ENCODE measurements at places on chromosomes 7 and 10.

GRCh38 chr7:1473864-1474512 is 14.7 kb upstream of the MICALL2 start:
- peak; percentile 77 for DNase-seq

DNA sequence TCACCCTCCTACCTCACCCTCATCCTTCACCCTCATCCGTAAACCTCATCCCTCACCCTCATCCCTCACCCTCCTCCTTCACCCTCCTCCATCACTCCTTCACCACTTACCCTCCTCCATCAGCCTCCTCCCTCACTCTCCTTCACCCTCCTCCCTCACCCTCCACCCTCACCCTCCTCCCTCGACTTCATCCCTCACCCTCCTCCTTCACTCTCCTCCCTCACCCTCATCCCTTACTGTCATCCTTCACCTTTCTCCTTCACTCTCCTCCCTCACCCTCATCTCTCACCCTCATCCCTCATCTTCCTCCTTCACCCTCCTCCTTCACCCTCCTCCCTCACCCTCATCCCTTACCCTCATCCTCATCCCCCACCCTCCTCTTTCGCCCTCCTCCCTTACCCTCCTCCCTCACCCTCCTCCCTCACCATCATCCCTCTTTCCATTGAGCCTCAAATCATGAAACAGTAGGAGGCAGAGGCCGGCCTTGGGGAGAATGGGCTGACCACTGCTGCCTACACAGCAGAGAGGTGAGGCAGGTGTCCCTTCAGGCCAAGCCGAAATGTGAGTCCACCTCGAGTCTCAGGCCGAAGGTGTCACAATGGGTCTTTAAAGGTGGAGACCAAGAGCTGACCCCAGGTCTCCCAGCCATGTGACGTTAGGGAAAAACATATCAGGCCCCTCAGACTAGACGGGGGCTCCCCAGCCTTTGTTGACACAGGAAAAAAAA is 53.0 kb downstream of the PDGFA start:
- DNase-seq = no peak

- DNase-seq = no peak
Observed at GRCh38 chr7:155944901-155945300, 132.6 kb upstream of the SHH start.

- no peak for DNase-seq
Observed at GRCh38 chr7:67597161-67597560, 600.5 kb downstream of the TYW1 start.

GRCh38 chr7:24669971-24670591 is 87.2 kb downstream of the GSDME start:
- no peak for DNase-seq

DNA sequence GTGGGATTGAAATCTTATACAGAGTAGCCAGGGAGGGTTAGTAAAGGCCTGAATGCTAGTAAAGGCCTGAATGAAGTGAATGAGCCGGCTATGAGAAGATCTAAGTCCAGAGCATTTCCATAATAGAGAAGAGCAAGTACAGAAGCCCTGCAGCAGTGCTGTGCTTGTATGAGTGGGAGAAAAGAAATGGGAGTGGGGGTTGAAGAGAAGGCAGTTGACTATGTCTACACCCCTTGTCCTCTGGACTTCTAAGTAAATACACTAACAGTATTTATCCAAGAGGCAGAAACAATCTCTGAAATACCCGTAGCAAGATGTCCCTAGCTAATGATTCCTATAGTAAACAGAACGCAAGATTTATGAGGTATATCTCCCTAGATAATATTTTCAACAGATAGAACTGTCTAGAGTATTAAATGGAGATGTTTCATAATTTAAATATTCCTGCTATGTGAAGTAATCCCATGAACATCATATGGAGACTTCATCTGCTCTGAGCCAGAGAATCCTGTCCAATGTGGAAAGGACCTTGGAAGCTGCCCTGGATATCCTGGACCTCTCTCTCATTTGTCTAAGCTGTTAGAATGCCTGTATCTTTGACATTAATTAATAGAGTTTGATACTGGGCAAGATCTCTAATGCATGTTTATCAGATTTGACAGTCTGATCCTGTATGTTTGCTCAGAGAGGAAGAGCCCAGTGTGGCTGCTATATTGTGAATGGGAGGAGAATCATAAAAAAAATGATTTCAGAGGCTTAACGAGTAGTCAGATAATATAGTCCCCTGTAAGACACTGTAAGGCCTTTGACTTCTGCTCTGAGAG is 171.6 kb downstream of the LRRN3 start:
- no peak for DNase-seq

DNA sequence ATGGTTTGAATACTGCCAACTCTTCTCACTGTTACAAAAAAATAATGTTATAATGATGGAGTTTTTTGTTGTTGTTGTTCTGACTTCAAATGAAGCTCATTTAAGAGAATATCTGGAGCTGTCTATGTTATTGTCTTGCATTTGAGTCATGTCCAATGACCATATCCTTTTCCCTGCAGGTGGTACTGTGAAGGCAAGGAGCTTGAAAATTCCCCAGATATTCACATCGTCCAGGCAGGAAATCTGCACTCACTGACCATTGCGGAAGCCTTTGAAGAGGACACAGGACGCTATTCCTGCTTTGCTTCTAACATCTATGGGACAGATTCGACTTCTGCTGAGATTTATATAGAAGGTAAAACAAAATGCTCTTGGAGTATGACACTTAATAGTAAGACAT is 33.5 kb downstream of the MYPN start:
- DNase-seq = no peak

GRCh38 chr10:27720529-27720928 is 25.1 kb downstream of the MKX start:
- no peak for DNase-seq

DNA sequence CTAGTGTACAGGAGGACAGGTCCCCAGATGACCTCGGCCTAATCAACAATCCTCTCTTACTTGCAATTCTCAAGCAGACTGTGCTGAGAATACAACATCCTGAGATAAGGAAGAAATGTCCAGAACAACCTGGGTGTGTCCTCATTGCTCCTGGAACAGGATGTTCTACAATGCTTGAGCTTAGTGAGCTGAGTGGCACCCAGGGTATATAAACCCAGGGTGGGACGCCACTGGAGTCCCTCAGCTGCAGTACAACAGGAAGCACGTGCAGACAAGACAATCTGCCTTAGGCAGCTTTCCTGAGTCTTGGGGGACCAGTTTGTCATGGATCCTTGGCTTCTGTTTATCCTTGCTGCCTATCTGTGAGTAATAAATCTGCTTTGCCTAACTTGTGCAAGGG is 27.7 kb upstream of the SLC25A13 start:
- no peak for DNase-seq

DNA sequence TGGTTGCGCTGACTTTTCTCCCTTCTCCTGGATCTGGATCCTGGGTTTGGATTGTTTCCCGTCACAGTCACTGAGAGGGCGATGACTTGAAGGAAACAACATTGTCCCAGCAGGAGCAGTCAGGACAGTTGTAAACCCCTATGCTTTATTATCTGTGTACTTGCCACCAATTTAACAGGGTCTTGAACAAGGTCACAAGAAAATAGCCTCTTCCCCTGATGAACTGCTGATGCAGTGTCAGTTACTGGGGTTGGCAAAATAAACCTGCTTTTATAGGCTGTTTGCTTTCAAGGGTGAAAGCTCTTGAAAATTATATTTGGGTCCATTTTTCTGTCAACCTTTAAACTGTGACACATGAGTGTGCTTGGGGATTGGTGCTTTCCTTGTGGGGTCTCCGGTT is 238.9 kb downstream of the ACTR3B start:
- no peak for DNase-seq

DNA sequence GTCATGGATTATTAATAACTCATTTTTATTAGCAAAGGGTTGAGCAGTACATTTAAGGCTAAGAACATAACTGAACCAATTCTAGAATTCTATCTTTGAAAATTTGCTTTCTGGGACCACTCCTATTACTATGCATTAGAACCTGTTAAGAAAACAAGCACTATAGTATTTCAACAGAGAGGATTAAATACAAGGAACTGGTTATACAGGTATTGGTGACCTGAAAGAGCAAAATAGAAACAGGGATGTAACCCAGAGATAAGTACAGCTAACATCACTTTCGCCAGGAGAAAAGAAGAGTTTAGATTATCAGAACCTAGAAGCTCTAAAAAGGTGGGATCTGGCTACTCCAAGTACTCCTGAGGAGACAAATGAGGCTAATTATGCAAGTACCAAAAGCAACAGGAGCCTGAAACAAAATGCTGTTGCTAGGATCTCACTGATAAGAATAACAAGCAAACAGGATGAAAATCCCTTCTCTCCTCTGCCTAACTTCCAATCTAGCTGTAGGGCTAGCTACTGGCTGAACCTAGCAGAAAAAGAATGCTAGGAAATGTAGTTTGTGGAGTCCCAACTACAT is 32.1 kb upstream of the ELAPOR2 start:
- no peak for DNase-seq

DNA sequence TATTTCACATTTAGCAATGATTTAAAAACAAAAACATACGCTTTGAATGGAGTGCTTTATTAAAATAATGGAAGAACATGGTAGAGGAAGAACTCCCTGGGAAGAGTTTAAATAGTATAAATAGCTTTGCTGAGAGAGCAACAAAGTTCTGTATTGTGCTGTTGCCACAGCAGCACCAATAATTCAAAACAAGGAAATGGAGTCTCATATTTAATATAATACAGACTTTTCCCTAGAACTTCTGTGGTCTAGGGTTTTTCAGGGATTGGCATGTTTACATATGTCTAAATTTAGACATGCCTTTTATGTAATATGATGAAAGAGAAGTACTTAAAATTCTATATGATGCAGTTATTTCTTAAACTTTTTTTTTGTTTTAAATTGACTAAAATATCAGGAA is 217.2 kb upstream of the HDAC9 start:
- no peak for DNase-seq

DNA sequence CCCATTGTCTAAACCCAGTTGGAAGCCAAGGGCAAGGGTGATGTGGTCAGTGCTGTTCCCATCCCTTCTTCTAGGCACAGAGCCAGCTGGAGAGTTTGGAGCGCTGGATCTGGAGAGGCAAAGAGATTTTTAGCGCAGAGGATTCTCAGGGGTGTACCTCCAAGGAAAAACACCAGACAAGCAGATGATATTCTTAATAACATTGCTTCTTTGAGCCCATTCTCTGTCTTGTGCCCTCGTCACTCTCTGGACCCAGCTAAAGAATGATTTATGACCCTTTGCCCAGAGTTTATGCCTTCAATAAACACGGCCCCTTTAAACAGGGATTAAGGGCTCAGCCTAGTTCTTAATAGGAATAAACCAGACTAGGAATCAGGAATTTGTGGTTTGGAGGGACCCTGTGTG is 4.7 kb upstream of the HIP1 start:
- no peak for DNase-seq

DNA sequence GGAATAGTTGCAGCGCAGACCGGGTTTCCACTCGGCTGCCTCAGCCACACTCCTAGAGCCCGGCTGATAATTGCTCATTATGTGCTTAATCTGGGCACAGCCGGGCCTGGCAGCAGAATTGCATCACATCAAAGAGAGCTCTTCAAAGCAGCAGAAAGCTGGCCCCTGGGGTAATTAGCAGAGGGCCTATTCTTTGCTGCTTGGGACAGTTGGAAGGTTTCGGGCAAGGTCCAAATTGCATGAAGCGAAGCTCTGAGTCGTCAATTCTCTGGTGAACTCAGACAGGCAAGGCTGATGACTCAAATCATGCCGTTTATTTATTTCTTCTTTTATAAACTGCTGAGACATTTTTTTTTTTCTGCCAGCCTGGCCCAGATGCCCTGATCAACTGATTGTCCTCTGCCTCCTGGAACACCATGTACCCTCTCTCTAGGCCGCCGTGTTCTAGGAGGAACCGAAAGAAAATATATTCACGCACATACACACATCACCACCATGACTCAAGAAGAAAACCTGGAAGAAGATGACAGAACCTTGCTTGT is 242.2 kb downstream of the RAB11FIP2 start:
- no peak for DNase-seq

DNA sequence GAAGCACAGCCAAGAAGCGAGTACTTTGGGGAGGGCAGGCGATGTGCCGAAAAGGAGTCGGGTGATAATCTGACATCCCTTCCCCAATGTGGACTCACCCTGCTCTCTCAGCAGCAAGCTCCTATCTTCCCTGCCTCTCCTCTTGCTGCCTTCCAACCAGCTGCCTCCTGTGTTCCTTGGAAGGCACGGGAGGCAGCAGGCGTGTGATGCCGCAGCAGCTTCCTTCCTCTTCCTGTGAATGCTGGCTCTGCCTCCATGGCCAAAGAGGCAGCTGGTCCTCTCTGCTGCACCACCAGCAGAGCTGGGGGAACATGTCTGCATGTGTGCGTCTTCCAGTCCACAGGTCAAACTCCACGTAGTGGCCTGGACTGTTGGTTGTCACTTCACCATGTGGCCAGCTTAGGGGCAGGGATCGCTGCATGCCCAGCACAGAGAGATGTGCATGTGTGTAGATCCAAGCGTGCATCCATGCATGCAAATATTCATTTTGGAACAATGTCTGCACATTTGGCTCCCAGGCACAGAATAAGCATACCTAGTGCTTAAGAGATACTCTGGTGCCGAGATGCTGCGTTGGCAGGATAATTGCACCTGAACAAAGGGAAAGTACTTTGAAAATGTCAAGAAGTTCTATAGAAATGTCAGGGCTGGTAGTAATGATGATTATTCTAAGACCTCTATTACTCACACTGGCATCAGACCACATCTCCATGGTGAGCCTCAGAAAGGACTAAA is 499.8 kb downstream of the PLXNA4 start:
- DNase-seq = no peak

GRCh38 chr10:14653271-14654161 is 121.2 kb downstream of the FAM107B start:
- DNase-seq = no peak

GRCh38 chr7:17302575-17303142 is 4.2 kb downstream of the AHR start:
- no peak for DNase-seq

GRCh38 chr10:14608381-14609001 is 166.2 kb downstream of the FAM107B start:
- no peak for DNase-seq

GRCh38 chr7:69885431-69885830 is 287.2 kb downstream of the AUTS2 start:
- DNase-seq = no peak

- no peak for DNase-seq
Observed at GRCh38 chr7:99468336-99468918, 2.5 kb upstream of the ATP5MF start.

- DNase-seq = no peak
Observed at GRCh38 chr7:55065511-55066229, 46.9 kb downstream of the EGFR start.

- no peak for DNase-seq
Observed at GRCh38 chr7:140310337-140311002, 87.9 kb downstream of the SLC37A3 start.

- DNase-seq = no peak
Observed at GRCh38 chr7:144510621-144511020, 107.1 kb upstream of the NOBOX start.

GRCh38 chr7:140540136-140540777 is 61.0 kb upstream of the MKRN1 start:
- DNase-seq = no peak

DNA sequence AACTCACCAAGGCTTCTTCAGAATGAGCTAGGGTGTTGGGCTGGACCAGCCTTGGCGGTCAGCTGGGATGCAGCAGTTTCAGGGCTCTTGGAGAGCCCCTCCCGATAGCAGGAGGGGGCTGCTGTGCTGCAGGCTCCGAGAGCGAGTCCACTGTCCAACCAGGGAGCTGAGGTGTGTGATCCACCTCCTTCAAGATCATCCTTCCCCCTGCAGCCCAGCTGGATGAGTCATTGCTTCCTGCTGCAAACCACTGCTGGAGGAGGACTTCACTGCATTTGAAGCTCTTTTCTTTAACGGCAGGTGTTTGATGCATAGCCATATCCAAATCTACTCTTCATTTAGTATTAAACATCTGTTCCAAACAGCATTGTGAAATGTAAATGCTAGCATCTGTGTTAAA is 54.2 kb upstream of the EBF3 start:
- DNase-seq = no peak

Measured in activated T-helper 1 cell treated with Interleukin-2 at 50 U/mL for 16 hours (primary cell).